NCI-H1092 treated with DMSO at 0.1 percent for 48 hours (cell line): ENCODE measurements at places on chromosomes 1 and 21.

DNA sequence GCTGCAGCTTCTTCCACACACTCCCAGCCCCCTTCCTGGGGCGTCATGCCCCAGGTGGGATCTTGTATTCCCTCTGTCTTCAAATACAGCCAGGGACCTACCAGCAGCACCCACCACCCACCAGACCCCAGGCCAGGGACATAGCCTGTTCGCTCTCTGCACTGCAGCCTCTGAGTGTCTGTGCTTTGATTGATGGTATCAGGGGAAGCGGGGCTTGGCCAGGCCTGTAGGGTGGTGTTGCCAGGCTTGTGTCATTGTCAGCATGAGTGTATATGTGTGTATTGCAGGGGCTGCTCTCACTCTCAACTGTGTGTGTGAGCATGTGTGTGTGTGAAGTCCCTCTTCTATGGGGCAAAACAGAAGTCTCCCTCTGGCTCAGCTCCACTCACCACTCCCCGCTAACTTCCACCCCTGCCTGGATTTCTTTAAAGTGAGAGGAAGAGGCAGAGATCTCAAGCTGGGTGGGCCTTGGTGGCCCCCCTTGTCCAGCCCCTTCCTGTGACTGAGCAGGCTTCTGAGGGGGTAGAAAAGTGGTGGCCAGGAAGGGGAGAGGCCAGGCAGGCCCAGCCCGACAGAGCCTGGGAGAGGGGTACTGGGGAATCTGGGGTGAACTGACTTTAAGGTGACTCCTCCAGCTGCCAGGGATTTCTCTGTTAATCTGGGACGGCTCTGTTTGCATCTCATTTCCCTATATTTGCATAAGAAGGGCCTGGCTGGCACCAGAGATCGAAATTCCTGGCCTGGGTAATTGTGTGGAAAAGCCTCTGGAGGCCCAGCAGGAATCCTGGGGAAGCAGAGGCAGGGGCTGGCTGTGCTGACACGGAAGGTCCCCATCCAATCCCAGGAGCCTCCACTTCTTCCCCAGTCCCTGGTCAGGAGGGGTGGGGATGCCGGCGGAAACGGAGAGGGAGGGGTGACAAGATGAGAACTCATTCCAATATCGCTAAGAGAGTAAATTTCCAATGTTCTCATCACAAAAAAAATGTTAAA is 18.6 kb upstream of the ADGRB2 start:
- DNase-seq = no peak

- DNase-seq = no peak
These were observed 14.6 kb downstream of the CEP350 start for GRCh38 chr1:179968994-179969919.

GRCh38 chr1:31798433-31799195 is 17.2 kb downstream of the SPOCD1 start:
- DNase-seq = no peak

GRCh38 chr21:35050348-35051286 is 1.5 kb upstream of the RUNX1 start:
- no peak for DNase-seq

DNA sequence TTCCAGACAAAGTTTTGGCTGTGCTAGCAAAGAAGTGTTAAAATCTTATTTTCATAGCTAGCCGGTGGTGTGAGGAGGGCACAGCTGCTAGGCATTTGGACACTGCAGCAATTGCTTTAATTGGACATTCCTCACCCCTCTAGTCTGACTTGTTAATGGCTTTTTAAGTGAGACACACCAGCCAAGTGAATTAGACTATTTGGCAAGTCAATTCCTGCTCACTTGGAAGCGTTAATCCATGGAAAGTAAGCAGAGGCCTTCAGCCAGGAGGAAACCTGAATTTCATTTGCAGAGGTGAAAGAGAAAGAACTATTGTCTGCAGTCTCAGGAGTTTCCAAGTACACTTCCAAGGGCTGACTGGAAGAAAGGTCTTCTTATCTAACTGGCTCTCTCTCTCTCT is 175.7 kb downstream of the ST6GALNAC3 start:
- DNase-seq = no peak

DNA sequence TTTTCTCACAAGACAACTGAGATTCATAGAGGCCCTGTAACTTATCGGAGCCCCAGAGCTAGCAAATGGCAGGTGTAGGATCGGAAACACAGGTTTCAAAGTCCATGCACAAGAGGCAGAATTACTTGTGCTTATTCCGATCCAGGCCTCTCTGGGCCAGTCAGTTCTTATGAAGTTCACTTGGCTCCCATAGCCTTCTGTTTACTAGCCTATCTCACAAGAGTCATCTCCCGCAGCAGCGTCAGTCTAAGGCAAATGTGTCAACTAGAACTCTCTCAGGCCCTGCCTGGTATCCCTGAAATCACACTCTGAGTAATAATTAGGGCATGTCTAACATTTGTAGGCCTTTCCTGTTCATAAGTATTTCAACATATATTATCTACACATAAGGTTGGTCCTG is 43.3 kb downstream of the PHC2 start:
- DNase-seq = no peak
